ENCODE measurements at places on chromosomes 5 and 9.
A peak's percentile ranks its signal among the peaks of the same experiment; 100 is the strongest.

GRCh38 chr9:84241817-84242373 is 98.7 kb downstream of the SLC28A3 start:
- DNase-seq = no peak

DNA sequence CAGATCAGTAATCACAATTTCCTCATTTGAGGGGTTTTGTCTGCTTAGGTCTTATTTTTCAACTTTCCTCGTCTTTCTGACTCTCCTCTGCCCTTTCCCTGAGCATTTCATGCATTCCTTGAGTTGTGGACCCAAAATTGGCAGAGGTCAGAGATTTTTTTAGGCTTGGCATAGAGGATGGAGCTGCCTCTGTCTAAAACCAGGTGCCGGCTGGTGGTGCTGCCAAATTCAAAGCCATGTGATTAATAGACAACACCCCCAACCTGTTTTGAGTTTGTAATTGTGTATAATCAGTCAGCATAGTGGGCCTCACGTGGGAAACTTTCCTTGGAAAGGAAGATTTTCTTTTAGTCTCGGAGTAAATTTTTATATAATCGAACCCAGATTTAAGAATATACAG is 39.6 kb downstream of the TJP2 start:
- DNase-seq = no peak

DNA sequence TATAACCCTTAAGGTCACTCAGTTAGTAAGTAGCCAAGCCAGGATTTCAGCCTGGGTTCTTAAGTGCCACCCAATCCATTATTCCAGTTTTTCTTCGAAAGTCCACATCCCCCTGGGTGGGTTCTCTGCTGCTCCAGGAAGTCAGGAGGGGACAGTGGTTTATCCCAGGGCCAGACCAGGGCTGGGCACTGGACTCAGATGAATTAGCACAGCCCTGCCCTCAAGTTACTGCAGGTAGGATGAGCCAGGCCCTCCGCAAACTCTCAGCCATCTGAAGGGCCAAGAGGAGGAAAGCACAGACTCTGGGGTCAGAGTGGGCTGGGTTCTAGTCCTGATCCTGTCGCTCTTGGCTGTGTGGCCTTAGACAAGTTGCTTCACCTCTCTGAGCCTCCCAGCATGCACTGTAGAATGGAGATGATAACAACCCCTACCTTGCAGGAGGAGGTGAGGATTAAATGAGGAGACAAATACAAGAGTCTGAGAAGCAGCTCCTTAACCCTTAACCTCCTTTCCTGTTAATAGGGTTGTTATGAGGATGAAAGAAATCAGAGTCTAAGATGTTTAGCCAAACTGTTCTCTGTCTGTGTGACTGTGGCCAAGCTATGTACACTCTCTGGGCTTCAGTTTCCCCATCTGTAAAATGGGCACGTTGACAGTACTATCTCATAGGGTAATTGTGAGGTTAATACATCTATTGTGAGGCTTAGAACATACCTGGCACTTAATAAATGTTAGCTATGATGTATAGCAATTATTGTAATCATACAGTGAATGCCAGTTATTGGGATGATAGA is 6.8 kb upstream of the NEURL1B start:
- DNase-seq = no peak

GRCh38 chr5:126488443-126489065 is 65.3 kb downstream of the GRAMD2B start:
- no peak for DNase-seq

DNA sequence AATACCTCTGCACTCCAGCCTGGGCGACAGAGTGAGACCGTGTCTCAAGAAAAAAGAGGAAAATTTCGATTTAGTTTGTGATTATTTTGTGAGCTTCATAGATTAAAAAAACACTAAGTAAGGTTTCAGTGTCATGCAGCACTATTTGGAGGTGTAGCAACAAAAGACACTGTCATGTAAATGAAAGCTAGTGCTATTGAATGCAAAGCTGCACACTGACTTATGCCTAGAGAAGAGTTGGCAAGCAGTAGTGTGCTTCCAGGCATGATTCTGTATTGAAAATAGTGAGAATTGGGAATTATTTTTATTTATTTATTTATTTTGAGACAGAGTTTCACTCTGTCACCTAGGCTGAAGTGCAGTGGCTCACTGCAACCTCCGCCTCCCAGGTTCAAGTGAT is 34.5 kb downstream of the DDX46 start:
- DNase-seq = no peak

DNA sequence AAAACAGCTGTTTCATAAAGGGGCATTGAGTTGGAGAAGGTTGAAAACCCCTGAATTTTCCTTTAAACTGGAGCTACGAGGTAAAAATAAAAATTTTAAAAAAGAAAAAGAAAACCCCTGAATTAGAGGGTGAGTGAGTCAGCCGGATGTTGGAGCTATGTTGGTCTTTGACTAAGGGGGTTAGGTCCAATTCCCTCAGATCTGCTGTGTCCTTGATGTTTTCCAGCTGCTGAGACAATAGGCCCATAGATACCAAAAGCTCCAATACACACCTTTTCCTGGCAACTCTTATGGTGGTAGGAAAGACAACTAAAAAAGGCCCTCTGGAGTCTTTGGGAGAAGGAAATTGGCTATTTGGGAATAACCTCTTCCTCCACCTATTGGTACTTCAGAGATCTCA is 79.4 kb upstream of the SAP30L start:
- no peak for DNase-seq

- peak; percentile 16 for DNase-seq
These were observed 94.4 kb upstream of the ITGA1 start for GRCh38 chr5:52693280-52693679.

DNA sequence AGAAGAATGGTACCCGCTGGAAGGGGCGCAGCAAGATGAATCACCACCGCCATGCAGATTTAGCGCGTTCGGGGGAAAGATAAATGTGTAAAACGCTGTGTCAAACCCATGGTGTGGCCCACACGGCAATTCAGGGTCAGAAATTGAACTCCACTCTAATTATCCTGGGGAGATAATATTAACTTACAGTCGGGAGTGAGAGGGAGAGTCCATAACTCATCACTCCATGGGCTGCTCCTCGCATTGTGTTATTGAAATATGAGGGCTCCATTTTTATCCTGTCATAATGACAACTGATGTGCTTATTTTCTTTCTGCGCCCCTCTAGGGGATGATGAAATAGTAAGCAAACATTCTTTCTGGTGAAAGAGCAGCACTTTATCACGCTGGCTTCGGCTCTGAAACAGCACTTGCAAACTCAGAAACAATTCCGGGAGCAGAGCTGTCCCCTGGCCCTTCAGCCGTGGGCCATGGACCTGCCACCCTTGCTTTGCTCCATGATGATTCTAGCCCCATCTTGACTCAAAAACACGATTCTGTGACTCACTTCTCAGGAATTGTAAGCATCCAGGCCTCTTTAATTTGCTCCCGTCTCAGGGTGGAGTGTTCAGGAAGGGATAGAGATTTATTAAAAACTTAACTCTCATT is 431.6 kb downstream of the IRX1 start:
- DNase-seq = no peak

GRCh38 chr5:175837171-175837699 is 34.1 kb upstream of the CPLX2 start:
- no peak for DNase-seq

DNA sequence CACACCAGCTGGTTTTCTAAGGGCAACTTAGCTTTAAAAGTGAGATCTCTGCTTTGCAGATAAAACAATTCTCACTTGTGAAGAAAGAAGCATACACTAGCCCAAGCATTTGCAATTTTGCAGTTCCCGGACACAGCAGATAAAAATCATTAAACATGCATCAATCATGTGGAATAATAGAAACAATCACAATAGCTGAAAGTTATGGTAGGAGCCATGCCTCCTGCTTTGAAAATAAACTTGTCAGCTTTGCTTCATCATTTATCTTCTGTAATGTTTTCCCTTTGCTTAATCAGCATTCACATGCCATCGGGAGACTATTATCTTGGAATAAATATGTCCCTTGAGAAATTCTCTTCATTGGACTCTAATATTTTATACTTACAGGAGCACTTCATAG is 60.3 kb upstream of the DAB2 start:
- no peak for DNase-seq

DNA sequence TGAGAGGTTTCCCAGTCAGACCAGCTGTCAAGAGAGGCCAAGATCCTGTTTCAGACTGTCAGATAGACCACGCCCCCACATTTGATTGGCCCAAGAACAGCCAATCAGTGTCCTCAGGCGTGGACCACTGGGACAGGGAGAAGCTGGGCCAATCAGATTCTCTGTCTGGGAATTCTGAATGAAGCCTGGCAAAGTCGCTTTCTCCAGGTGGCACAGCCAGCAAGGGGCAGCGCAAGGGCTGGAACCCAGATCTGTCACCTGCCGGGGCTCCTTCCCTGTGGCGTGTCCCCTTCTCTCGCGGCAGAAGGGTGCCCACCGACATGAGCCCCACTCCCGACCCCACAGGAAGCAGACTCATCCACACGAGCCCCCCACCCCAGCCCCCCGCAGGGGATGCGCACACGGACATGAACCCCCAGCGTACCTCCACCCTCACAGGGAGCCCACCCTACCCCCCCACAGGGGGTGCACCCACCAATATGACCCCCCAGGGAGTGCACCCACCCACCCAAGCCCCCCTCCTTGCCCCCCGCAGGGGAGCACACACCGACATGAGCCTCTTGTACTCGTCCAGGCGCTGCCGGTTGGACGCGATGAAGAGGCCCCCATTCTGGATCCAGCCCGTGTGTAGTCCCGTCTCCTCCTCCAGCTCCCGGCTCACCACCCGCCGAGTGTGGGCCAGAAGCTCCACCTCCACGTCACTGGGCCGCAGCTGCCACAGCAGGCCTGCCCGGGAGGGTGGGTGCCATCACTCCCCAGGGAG is 6.1 kb downstream of the SARDH start:
- DNase-seq = no peak

DNA sequence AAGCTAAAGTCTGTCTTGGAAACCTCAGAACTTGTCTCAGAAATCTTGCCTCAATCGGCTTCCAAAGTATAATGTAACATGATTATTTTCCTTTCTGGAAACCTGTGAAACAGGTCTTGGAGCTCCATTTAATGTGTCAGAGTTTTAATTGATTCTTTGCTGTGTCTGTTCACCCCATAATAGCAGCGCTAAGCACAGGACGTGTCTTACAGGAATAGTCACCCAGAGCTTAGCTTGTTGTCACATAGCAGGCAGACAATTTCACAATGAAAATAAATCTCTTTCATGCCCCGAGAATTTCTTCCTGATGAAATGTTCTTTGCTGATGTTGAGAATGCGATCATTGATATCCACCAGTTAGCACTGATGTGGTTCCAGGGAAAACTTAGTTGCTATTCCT is 40.2 kb upstream of the PTPN3 start:
- no peak for DNase-seq

- peak; percentile 80 for DNase-seq
These were observed 339.7 kb downstream of the RAB3C start for GRCh38 chr5:58922461-58923171.

DNA sequence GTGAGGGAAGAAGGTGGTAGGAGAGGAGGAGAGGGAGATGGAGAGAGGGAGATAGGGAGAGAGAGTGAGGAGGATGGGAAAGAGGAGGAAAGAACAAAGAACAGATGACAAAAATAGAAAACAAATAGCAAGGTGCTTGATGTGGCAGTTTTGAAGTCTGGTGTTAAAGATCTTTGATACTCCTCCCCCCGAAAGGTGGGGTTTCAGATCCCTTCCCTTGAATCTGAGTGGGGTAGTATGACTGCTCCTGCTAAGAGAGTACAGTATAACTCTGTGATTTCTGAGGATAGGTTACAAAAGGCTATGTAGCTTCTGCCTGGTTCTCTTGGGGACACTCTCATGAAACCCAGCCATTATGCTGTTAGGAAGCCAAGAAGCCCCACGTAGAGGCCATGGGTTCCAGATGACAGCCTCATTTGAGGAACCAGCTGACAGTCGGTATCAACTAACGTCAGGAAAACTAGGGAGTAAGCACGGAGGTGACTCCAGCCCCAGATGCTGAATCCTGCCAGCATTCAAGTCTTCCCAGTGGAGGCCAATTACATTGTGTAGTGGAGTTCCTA is 102.1 kb downstream of the FANCC start:
- no peak for DNase-seq

GRCh38 chr9:111925784-111926183 is 29.2 kb downstream of the UGCG start:
- no peak for DNase-seq

DNA sequence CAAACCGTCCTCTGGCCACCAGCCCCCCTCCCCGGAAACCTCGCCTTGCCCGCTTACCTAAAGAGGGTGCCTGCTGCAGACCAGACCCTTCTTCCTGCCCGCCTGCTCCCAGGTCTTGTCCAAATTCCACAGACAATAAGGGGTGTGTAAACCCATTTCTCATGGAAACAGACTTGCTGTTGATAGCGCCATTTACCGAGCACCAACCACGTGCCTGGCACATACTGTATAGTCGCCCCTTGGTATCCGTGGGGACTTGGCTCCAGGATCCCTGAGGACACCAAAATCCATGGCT is 25.1 kb downstream of the CDHR2 start:
- no peak for DNase-seq

- no peak for DNase-seq
These were observed 4.4 kb downstream of the UBAC1 start for GRCh38 chr9:135956802-135957174.

DNA sequence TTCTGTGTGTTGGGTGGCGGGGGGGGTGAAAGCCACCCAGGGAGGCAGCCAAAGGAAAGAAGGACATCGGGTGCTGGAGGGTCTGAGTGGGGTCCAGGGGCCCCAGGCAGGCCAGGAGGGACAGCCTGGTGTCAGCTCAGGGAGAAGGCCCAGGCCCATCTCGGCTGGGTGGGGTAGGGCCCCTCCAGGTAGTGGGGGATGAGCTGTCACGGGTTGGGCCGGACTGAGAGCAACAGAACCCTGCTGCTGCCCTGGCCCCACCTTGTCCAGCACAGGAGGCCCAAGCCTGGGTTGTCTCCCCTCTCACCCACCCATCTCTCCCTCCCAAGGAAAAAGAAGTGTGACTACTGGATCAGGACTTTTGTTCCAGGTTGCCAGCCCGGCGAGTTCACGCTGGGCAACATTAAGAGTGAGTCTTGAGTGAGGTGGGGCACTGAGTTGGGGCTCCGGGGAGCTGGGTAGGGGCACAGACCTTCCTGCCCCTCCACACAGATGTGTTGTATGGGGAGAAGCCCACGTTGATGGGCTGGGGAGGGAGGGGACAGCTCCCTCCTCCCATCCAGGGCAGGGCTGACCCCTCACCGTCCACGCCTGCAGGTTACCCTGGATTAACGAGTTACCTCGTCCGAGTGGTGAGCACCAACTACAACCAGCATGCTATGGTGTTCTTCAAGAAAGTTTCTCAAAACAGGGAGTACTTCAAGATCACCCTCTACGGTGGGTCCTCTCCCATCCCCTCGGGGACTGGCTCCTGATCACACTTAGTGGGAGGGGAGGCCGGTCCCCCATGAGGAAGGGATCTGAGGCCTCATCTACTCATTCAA is 2.3 kb downstream of the LCN2 start:
- no peak for DNase-seq

DNA sequence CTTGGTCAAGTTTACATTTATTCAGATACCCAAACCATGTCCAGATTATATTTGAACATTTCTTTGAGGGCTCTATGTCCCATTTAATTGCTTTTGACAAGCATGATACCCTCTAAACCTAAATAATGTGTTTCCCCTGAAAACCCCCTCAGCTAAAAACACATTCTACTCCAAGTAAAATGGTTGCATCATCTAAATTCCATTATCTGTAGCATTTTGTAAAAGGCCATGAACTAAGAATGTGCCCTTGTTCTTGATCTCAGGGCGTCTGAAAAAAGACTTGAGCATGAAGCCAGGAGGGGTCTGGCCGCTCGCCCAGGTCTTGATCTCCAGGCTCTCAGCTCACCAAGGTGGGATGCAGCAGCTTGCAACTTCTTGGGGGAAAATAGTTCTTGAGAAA is 53.5 kb upstream of the ERCC6L2 start:
- DNase-seq = no peak

- no peak for DNase-seq
These were observed 195.0 kb downstream of the PBX3 start for GRCh38 chr9:125942125-125942524.

- no peak for DNase-seq
These were observed 68.8 kb upstream of the LRRC70 start for GRCh38 chr5:62509806-62510205.

Measured in Ammon's horn (tissue), 1 donor.